Stimulated activated CD4-positive, alpha-beta T cell treated with anti-CD3 and anti-CD28 coated beads, Interleukin-12 subunit alpha, Interleukin-12 subunit beta, amount 100 ng/mL, for 48 hours (primary cell): ENCODE measurements at places on chromosomes 7 and 10.

GRCh38 chr7:145224775-145225174, 388.9 kb upstream of the TPK1 start:
- DNase-seq: no peak

- DNase-seq: peak; percentile 73
Measured at GRCh38 chr7:87312215-87312865, 33.1 kb upstream of the CROT start.

DNA sequence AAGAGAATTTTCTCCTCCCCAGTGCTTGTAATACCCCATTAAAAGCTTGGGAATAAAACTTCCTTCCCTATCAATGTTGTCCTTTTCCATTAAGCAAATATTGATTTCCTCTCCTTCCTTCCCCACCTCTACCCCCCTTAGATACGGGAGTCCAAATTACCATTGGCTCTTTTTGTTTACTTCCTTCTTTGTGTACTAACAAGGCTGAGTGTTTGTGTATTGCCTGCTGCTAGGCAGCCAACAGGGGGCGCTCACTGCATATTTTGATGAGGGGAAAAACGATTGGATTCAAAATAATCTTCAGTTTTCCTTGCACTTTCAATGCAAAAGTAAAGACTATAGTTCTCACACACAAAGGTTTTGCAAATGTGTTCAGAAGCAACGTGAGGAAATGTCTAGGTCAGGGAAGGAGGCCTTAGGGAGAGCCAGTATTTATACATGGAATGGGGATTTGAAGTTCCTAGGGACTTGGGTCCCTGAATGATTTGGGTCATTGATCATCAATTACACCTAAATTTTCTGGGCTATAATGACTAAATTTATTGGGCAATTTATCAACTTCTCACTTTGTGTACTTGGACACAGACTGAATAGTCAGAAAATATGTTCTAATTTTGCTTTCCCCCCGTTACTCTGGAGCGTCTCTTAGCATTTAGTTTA, 23.6 kb upstream of the VPS41 start:
- DNase-seq: peak; percentile 34

DNA sequence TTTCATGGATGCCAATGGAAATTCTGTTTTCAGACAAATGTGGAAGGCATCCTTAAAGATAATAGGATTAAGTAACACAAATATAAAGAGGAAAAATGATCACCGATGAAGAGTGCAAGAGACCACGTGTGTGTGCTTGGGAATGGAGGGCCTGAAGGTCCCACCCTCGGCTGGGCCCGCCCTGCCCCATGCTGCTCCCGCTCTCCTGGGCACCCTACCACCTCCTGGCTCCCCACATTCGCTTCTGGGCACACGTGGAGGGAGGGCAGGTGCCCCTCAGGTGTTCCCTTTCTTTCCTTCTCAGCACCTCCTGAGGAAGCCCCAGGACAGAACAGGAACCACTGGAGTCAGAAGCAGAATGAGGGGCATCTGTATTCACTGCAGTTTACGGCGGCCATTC, 367.6 kb downstream of the DNAJB6 start:
- no peak for DNase-seq

GRCh38 chr10:114327537-114328440, 76.5 kb downstream of the AFAP1L2 start:
- DNase-seq: no peak

- DNase-seq: no peak
Measured at GRCh38 chr7:35418716-35419390, 165.0 kb upstream of the TBX20 start.

DNA sequence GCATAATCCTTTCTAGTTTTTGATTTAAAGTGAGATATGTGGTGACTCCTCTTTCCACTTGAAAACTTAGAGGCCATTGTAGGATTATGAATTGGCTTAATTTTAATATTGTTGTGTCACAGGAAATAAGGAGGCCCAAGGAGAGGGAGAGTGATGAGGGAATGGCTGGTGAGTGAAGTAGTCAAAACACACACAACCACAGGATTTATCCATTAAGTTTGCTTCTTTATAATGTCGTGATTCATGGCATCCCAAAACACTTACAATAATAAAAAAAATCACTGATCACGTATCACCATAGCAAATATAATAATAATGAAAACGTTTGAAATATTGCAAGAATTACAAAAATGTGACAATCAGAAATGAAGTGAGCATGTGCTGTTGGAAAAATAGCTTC, 1215.5 kb upstream of the LRRTM3 start:
- no peak for DNase-seq

DNA sequence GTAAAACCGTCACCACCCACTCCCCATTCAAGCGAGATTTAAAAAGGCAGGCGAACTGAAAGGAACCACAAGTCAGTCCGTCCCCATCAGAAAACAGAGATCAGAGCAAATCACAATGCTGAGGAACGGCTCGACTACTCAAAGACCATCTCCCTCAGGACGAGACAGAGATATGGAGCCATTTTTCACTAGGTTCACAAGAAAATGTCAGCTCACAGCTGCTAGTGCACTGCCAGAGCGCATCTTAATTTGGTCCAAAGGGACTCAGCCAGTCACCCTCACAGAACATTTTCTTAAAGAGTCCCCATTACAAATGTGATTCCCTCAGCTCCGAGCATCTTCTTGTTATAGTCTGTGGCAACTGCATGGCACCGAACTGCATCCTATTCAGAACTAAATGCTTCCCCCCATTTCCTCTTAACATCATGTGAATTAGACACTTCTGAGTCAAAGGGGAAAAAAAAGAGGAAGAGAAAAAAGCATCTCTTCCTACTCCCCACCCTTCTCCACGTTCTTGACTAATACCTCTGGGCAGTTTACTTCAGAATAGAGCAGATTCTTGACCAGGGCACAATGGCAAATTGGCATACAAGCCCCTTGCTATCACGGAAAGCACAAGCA, 683.9 kb downstream of the MAGI2 start:
- DNase-seq: no peak

GRCh38 chr10:124685261-124685660, 58.9 kb downstream of the FAM53B start:
- DNase-seq: no peak

DNA sequence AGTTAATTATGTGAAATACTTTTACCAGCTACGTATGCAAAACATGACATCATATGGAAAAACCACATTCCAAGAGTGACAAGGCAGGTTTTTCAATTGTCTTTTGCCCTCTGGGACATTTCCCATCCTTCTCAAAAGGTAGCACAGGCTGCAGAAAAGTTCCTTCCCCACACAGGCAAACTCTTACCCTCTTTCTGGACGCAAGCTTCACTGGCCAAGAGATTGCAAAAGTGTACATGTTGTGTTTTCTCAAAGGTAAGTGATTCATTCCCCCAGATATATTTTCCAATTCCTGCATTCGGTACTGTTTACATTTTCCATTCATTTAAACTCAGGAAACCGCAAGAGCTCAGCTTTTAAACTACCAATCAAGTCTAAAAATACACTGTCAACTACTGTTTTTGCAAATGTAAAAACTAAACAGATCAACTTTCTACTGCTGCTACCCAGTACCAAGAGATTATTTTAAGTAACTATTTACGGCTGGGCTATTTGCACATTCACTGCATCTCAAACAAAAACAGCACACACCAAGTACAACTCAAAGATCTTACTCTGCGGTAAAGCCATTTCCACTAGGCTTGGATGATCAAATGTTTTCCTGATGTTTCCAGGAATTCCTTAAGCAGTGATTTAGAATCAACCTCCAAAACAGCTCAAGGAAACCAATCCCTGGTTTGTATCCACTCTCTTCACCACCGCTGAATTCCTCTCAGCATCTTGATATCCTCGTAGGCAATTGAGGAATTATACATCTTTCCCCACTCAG, 233.6 kb upstream of the CCDC6 start:
- no peak for DNase-seq

- no peak for DNase-seq
Measured at GRCh38 chr7:23065974-23066373, 39.6 kb upstream of the KLHL7 start.

GRCh38 chr10:32149252-32149955, 93.2 kb upstream of the KIF5B start:
- no peak for DNase-seq

- DNase-seq: no peak
Measured at GRCh38 chr10:78390817-78391216, 357.2 kb downstream of the RPS24 start.
